Activated T-cell treated with anti-CD3 and anti-CD28 coated beads, Interleukin-2, amount 50 U/mL, for 48 hours (primary cell): ENCODE measurements at places on chromosomes 5 and 9.
A peak's percentile ranks its signal among the peaks of the same experiment; 100 is the strongest.

DNA sequence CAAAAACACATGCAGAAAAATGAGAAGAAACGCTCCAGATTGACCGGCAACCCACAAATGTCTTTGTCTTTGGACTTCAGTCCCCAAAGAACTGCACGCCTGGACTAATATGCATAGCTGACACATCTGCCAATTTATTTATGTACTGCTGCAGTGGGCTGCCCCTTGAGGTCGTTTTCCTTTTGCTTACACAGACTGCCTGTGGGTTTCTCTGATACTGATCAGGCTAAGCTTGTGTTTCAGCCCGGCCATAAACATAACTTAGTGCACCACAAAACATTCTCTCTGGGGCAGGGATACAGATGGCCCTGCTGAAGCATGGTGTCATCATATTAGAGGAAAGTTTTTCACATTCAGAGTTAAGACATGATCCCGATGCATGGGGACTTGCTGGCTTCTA, 75.4 kb downstream of the NUDT12 start:
- no peak for DNase-seq

DNA sequence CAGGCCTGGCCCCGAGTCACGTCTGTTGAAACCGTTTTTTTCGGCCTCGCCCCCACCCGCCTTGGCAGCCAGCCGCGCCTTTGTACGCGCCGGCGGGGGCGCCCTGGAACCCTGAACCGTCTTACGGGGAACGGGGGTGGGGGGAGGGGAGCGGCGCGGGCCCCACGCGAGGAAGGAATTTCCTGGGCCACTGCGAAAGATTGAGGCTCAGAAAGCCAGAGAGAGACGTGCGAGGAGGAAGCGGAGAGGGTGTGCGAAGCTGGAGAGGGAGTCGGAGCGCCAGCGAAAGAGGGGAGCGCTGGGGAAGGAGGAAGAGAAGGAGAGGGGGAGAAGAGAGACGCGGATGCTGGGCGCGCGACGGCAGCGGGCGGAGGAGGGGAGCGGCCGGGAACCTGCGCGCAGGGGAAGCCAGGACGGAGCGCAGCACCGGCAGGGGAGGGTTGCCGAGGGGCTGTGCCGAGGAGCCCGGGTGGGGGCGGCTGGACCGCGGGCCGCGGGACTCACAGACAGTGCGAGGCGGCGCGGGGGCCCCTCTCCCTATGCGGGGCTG, 4.6 kb upstream of the PRDM12 start:
- no peak for DNase-seq

GRCh38 chr5:84303315-84303714, 81.4 kb downstream of the EDIL3 start:
- DNase-seq: no peak

- DNase-seq: no peak
Measured at GRCh38 chr5:78717674-78718584, 69.4 kb upstream of the LHFPL2 start.

DNA sequence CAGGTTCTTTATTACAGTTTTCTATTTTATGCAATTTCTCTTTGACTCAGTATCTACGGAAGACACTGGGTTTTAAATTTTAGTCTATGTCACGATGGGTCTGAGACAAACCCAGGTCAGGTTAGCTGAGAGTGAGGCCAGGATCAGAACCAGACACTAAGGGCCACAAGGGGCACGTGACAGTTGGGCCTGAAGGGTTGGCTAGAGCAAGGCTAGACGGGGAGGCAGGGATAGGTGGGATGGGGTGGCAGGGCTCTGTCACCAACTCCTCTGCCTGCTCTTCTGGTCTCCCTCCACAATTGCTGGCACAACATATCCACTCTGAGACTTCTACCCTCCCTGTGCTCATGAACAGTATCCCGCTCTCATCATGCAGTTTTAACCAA, 76.4 kb downstream of the MED27 start:
- DNase-seq: no peak

DNA sequence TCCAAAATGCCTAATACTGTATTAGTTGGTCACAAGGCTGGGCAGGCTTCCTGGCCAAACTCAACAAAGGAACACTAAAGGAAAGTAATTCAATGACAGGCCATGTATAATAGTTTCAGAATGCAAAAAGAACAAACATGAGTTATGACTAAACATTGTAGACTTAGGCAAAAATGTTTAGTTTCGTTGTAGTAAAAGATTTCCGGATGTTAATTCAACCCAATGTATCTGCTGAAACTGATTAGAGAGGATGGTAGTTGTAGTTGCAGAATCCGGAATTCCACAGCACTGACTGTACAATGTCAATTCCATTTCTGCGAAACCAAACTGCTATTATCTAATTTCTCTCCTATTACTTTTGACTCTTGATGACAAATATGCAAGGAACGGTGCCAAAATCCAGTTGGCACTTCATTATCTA, 117.9 kb upstream of the FST start:
- no peak for DNase-seq

DNA sequence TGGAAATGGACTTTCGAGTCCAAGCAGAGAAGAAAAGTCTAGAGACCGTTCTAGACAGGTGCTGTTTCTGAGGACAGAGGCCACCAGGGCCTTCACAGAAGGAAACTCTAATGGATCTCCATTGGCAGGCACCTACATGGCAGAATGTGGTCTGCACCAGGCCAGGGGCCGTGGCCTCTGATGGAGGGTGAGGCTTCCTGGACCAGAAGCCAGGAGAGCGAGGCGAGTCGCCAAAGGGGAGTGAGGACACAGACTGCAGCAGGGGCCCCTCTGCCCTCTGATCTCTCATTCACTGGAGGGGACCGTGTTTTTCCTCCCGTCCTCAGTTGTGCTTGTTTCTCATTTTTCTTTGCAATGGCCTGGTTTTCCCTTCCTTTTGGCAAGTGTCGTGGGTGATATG, 41.1 kb downstream of the ALG2 start:
- DNase-seq: peak; percentile 35

- no peak for DNase-seq
Measured at GRCh38 chr9:87395804-87396479, 101.7 kb upstream of the DAPK1 start.

DNA sequence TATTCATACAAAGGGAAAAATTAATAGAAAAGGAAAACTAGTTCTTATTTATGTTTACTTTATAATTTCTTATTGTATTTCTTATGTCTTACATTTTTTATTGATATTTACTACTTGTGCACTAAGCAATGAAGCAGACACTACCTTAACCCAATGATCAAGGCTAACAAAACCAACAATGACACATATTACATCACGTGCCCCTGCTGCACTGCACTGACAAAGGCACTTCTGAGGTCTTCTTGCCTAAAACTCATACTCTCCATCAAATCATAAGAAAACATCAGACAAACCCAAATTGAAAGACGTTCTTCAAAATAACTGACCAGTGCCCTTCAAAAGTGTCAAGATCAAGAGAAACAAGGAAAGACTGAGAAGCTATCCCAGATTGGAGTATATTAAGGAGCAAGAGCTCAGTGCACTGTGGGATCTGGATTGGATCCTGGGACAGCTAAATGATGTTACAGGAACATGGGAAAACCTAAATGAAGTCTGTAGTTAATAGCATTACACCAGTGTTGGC, 230.9 kb downstream of the AUH start:
- DNase-seq: no peak

- no peak for DNase-seq
Measured at GRCh38 chr9:130462685-130463540, 18.2 kb downstream of the ASS1 start.

DNA sequence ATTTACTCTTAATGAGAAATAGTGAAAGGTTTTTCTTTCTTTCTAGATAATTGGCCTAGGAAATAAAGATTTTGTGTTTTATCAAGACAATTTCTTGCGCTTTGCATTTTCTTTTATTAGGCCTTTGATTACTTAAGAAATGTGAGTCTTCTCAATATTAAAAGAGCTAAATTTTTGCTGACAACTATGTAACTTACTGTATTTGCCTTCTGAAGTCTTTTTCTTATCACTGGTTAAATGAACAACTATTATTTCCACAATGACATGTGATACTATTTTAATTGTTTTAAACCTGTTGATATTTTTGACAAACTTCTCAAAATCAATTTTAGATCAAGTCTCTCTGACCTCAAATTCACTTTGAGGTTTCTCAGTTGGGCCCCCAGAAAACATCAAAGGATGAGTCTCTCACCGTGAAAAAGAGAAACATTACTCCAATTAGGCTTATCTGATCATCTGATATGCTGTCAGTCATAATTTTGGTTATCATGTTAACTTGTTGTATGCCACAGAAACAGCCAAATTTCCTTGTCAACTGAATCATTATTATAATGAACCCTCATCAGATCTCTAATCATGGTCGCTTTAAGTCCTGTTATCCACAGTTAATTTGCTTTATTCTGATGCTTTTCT, 48.8 kb downstream of the RAPGEF1 start:
- no peak for DNase-seq

DNA sequence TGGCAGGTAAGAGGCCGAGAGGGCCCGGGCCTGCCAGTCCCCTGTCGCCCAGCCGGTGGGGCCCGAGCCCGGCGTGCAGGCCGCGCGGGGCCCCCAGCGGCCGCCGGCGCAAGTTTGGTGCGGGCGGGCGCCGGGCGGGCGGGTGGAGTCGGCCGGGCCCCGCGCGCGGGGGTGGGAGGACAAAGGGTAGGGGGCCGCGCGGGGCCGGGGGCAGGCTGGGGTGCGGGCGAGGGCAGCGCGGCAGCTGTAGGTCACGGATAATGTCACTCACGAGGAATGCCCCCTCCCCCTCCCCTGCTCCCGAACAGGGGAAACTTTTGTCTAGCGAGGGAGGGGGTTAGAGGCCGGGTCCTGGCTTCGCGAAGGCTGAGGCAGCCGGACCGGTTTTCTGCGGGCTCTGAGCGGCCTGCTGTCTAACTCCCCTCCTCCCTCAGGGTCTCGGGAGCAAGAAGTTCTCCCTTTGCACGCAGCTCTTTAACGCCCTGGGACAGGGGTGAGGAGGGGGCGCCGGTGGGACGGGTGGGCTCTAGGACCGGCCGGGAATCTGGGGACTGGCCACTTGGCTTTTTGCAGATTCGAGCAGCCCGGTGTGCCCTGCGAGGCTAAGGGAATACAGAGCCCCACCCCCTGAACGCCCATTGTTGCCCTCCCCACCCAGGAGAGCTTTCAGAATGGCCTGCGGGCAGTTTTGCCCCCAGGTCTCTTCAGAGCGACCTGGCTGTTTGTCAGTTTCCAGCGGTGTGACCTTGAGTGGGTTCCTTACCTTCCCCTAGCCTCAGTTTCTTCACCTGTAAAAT, 21.3 kb upstream of the NDST1 start:
- peak; percentile 71 for DNase-seq

- DNase-seq: no peak
Measured at GRCh38 chr9:120412425-120412951, 167.5 kb downstream of the CDK5RAP2 start.

GRCh38 chr5:28957450-28957849, 1919.1 kb upstream of the CDH9 start:
- no peak for DNase-seq

GRCh38 chr5:28226407-28226806, 1188.0 kb upstream of the CDH9 start:
- DNase-seq: no peak

- DNase-seq: peak; percentile 22
Measured at GRCh38 chr5:124748687-124749594, 2.5 kb upstream of the ZNF608 start.

- no peak for DNase-seq
Measured at GRCh38 chr5:18882154-18882553, 1105.8 kb downstream of the CDH18 start.

DNA sequence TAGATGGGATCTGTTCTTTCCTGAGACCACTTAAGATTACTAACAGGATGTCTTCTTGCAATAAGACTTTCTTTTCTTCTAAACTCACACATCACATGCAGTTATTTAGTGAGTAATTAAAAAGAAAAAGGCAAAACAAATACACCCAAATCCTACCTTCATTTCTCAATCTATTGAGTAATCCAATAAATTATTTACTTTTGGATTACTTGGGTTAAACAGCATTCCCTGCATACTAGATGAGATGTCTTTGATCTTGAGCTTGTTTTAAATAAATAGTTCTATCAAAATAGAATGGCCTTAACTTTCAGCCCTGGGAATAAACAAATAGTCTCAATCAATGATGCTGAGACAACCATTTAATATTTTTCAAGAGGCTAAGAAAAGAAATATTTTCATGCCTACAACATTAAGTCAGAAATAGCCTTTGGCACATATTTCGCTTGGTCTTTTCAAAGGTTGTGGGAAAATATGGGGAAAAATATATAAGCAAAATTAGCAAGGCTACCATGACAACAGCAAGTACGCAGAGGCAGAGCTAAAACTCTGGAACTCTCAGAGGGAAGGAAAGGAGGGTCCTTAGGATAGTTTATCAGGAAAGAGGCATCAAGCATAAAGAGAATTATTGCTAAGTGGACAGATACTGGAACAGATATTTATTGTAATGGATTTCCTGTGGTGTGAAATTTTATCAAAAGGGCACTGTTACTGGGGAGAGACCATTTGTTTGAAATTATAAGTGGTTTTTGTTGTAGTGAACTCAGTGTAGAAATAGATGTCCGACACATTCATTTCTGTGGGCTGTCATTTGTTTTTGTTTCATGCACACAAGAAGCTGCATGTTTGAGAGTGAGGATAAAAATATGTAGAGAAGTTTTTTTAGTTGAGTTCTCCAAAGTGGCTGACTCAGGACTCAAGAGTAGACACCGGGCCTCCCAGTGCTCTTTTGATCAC, 70.2 kb upstream of the CDH6 start:
- no peak for DNase-seq

- DNase-seq: no peak
Measured at GRCh38 chr9:29730163-29730562, 2156.9 kb upstream of the C9orf72 start.

DNA sequence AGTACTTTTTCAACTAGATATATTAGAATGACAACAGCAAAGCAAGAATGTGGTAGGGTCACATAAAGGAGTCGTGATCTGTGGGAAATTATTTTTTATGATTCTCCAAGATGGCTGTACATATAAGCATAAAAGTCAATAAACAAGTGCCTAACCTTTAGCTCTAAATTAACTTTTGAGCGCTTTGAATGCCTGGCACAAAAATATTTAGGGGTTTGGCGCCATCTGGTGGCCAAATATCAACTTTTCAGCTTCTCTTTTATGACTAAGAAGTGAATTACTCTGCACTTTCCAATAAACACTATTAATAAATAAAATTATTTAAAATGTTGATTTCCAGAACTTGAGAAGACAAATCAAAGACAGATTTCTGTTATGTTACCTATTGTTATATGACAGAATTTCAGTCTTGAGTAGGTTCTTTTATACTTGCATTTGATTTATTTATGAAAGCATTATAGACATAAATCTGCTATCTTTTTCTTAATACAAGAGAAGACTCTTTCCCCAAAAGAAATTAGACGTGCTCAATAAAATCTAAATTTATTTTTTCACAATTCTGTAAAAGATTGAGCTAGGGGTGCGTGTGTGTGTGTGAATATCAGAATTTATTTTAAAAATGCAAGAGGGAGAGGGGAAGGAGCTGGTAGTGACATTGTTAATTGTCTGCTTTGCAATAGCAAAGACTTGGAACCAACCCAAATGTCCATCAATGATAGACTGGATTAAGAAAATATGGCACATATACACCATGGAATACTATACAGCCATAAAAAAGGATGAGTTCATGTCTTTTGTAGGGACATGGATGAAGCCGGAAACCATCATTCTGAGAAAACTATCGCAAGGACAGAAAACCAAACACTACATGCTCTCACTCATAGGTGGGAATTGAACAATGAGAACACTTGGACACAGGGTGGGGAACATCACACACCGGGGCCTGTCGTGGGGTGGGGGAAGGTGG, 36.7 kb upstream of the ARRDC3 start:
- peak; percentile 73 for DNase-seq
